PC-9 (cell line): ENCODE measurements at places on chromosomes 2 and 18. TPM values are rescaled to one million over a fixed set of nuclear protein-coding genes. Genes with fewer than 3 reads are reported as not detected.
A peak's percentile ranks its signal among the peaks of the same experiment; 100 is the strongest.

Gene CDKL4
- not detected in 2 replicates for total RNA-seq

Gene CTDP1
- 16.0 and 18.6 TPM in 2 replicates for total RNA-seq

Gene FSIP2
- total RNA-seq: 0.22 and 0.63 TPM in 2 replicates

Gene CNTNAP5
- not detected in 2 replicates for total RNA-seq

DNA sequence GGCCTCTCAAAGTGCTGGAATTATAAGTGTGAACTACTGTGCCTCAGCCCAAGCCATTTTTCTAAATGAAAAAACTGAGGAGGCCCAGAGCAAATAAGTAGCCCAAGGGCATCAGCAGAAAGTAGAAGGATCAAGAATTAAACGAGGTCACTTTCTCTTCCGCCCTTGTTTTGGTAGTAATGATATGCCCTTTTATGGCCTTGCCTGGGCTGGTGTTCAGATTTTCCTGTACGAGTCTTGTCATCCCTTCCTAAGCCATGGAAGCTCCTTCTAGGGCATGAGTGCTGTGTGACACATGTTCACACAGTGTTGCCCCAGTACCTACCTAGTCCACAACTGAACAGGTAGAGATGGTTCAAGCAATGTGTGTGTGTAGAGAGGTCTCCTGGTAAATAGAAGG is 6.6 kb downstream of the HPCAL1 start:
- no peaks in the 10 kb centered on the region for H3K27me3 ChIP-seq
- no peak overlapping the region for H3K4me3 ChIP-seq
- H3K4me1 ChIP-seq: peaks cover 31% of the 10 kb centered on the region
- H3K36me3 ChIP-seq: 0 out of 2 replicates have a peak, but pooled peaks cover 21% of the 10 kb centered on the region
- H3K27ac ChIP-seq: no peak overlapping the region
- no peak for DNase-seq

DNA sequence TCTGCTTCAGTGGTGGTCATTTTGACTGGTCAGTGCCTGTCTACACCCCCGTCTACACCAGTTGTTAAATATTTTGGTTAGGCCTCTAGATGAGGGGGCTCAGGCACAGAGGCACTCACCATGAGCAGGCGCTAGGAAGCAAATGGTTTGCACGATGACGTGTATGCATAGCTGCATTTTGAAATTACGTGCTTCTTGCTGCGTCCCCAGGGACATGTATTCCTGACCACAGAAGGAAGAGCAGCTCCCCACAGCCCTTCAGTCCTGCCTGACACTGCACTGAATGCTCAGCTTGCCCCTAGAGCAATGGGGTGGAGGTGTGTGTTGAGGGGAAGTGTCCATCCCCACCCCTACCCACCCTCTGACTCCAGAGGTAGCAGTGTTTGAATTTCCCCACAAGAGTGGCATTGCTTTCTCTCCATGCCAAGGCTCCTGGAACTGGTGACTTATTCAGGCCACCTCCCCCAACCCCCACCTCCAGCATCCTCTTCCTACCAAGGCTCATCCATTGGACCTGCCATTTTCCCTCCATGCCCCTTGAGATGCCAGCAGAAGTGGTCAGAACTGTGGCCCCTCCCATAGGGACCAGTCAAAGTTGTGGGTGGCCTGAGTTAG is 11.4 kb upstream of the ZAP70 start:
- no peaks in the 10 kb centered on the region for H3K36me3 ChIP-seq
- DNase-seq: no peak
- H3K27me3 ChIP-seq: 0 out of 2 replicates have a peak, but pooled peaks cover 5% of the 10 kb centered on the region
- no peak overlapping the region for H3K4me3 ChIP-seq

DNA sequence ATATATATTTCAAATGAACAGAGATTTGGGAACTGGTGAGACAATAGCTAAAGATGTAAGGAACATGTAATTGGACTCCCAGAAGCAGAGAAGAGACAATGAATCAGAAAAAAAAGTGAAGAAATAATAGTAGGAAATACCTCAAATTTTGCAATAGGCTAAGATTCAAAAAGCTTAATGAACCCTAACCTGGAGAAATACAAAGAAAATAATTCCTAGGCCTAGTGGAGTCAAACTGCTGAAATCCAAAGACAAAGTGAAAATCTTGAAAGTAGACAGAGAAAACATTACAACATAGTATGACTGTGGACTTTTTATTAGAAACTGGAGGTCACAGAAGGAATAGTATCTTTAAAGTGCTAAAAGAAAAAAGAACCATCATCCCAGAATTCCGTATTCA is 76.7 kb downstream of the LAMA3 start:
- H3K36me3 ChIP-seq: no peaks in the 10 kb centered on the region
- no peak overlapping the region for H3K27ac ChIP-seq
- H3K27me3 ChIP-seq: no peaks in the 10 kb centered on the region
- no peak overlapping the region for H3K4me3 ChIP-seq
- no peaks in the 10 kb centered on the region for H3K4me1 ChIP-seq
- DNase-seq: no peak

- H3K27ac ChIP-seq: no peak overlapping the region
- no peak for DNase-seq
- peaks cover 16% of the 10 kb centered on the region; the same call in 1 of the 2 replicates for H3K27me3 ChIP-seq
- H3K4me1 ChIP-seq: no peaks in the 10 kb centered on the region
- no peaks in the 10 kb centered on the region for H3K36me3 ChIP-seq
Observed at GRCh38 chr2:222134654-222135053, 164.1 kb downstream of the PAX3 start.

DNA sequence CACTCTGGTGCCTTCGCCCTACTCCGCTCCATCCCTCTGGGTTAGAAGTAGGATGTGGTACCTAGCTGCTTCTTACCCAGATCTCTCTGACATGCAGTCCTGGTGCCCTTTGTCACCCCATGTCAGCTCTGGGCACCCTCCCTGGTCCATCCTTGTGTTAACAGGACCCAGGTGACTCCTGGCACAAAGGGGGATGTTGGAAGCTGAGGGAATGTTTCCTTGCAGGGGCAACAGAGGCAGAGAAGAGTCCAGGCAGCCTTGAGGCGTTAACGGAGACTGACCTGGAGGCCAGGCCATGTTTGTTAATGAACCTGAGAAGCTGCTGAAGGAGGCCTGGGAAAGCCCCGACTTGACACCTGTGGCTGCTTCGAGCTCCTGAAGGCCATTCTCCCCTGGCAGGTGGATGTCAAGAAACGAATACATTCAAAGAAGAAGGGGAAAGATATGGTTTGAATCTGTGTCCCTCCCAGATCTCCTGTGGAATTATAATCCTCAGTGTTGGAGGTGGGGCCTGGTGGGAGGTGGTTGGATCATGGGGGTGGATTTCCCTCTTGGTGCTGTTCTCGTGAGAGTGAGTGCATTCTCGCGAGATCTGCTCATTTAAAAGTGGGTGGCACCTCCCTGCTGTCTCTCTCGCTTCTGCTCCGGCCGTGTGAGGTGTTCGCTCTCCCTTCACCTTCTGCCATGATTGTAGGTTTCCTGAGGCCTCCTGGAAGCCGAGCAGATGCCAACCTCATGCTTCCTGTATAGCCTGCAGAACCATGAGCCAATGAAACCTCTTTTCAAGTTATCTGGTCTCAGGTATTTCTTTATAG is 31.4 kb downstream of the NPPC start:
- H3K27ac ChIP-seq: no peak overlapping the region
- no peaks in the 10 kb centered on the region for H3K27me3 ChIP-seq
- no peaks in the 10 kb centered on the region for H3K36me3 ChIP-seq
- H3K4me3 ChIP-seq: no peak overlapping the region
- DNase-seq: no peak
- no peaks in the 10 kb centered on the region for H3K4me1 ChIP-seq

DNA sequence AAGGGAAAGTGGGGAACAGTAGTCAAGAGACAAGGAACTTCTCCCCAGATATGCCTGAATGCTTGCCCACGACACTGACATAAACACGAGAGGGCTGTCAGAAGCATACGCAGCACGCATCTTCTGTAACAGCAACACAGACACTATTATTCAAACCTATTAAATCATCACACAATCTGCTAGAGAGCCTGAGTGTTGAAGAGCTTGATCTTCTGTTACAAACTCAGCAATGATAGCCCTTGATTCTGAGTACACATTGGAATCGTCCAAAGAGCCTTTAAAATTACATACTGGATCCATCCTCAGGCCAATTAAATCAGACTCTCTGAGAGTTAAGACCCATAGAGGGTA is 111.6 kb downstream of the ZNF521 start:
- no peak overlapping the region for H3K4me3 ChIP-seq
- H3K36me3 ChIP-seq: no peaks in the 10 kb centered on the region
- no peaks in the 10 kb centered on the region for H3K4me1 ChIP-seq
- no peaks in the 10 kb centered on the region for H3K27me3 ChIP-seq
- no peak overlapping the region for H3K27ac ChIP-seq

DNA sequence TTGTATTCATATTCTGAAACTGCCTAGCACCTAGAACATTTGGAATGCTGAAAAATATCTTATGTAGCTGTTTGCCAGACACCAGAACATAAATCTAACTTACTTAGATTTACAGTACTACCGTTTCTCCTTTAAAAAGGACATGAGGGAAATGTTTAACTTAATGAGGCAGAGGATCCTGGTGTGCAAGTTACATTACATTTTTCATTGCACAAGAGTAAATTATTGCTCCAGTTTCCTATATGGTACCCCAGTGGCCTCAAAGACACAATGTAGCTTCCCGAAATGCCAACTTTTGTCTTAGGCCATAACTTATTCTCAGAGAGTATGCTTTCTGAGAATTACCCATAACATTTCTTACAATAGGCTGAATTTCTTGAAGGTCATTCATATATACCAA is 105.5 kb upstream of the DTNA start:
- H3K4me3 ChIP-seq: no peak overlapping the region
- H3K4me1 ChIP-seq: no peaks in the 10 kb centered on the region
- no peak for DNase-seq

DNA sequence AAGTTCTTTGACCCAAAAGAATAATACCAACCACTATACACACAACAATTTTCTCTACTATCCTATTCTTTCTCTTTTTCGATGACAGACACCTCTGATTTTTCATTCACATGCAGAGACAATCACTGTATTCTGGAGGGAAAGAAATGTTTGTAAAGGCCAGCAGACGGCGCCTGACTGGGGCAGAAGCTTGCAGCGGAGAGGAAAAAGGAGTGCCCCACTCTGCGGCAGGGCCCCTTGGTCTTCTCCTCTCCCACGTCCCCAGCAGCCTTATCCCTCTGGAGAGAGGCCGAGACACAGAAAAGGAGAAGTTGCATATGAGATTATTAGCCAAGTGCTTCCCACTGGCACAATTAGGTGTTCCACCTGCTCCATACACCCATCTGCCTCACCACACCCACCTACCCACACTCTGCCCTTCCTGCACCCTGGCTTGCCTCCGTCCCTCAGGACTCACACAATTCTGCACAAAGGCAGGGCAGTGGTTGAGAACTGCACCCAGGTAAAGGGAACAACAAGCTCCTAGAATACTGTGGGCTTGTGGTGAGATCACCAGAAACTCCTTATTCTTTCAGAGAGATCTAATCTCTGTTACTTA is 687.3 kb downstream of the NRXN1 start:
- peaks cover 11% of the 10 kb centered on the region; the same call in 1 of the 2 replicates for H3K27me3 ChIP-seq
- DNase-seq: no peak
- H3K4me3 ChIP-seq: no peak overlapping the region
- H3K4me1 ChIP-seq: no peaks in the 10 kb centered on the region

DNA sequence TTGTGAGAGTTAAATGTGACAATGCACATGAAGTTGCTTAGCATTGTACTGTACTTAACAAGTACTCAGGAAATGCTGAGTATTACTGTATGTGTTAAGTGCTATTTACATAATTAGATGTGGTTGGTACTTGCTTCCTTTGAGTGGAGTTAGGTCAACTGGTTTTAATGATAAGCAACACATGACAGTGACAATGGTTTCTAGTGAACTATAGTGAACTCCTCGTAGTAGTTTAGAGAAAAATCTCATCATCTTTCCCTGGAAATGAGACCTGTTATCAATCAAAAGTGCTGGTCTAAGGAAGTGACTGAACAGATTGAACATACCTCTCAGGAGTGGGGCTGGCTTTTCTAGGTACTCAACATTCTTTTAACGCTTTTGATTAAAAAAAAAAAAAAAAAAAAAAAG is 29.2 kb upstream of the ZDBF2 start:
- no peak for DNase-seq
- no peaks in the 10 kb centered on the region for H3K27me3 ChIP-seq
- H3K4me3 ChIP-seq: no peak overlapping the region
- H3K4me1 ChIP-seq: no peaks in the 10 kb centered on the region
- no peak overlapping the region for H3K27ac ChIP-seq

DNA sequence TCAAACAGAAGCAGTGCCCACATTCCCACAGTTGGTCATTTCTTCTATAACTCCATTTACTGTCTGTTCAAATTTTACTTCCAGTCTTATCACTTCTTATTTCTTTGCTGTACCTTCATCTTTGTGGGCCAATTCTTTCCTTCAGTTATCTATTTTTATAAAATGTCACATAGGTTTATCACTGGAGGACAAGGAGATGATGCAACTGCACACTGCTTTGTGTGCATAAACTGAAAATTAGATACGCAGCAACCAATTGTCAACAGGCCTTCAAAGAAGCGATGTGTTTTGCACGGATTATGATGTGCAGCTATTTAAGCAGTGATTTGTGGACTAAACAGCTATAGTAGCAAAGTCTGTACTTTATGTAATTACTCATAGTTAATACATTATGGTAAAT is 726.8 kb upstream of the GCFC2 start:
- DNase-seq: no peak
- H3K4me1 ChIP-seq: no peaks in the 10 kb centered on the region
- no peak overlapping the region for H3K27ac ChIP-seq
- H3K4me3 ChIP-seq: no peak overlapping the region

GRCh38 chr2:190820416-190820815 is 60.2 kb upstream of the GLS start:
- no peak overlapping the region for H3K4me3 ChIP-seq
- no peaks in the 10 kb centered on the region for H3K27me3 ChIP-seq
- no peak overlapping the region for H3K27ac ChIP-seq

GRCh38 chr2:202376460-202377206 is 506 bp downstream of the BMPR2 start:
- DNase-seq: peak; percentile 35
- H3K4me1 ChIP-seq: peaks cover 22% of the 10 kb centered on the region; the same call in 1 of the 2 replicates
- H3K27me3 ChIP-seq: no peaks in the 10 kb centered on the region

GRCh38 chr2:135890835-135891234 is 14.6 kb upstream of the MCM6 start:
- H3K27ac ChIP-seq: no peak overlapping the region
- H3K4me1 ChIP-seq: no peaks in the 10 kb centered on the region
- H3K36me3 ChIP-seq: no peaks in the 10 kb centered on the region
- no peaks in the 10 kb centered on the region for H3K27me3 ChIP-seq
- no peak overlapping the region for H3K4me3 ChIP-seq
- DNase-seq: no peak

DNA sequence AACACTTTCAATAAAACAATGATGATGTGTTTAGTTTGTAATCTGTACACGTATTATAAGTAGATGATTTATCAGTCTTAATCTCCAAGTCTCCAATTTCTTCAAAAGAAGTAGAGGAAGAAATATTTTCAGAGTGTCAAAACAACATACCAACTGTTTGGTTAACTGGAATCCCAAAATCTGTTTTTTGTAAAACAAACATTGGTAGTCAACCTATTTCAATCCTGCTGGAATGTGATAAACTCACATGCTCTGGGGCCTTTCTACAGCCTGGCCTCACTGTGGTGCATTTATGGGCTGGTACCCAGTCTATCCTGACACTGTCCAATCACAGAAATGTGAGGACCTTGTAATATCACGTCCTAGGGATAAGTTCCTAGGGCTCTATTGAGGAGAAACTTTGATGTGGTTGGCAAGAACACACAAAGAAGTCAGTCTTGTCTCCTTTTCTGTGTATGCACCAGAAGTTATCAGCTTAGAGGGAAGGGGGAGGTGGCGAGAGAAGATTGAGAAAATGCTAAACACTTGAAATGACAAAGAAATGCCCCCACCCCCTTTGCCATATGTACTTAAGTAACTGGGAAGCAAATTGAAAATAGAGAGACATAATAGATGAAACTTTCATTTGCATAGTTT is 47.2 kb downstream of the PRKRA start:
- H3K4me3 ChIP-seq: no peak overlapping the region
- H3K27ac ChIP-seq: no peak overlapping the region
- H3K27me3 ChIP-seq: no peaks in the 10 kb centered on the region
- no peaks in the 10 kb centered on the region for H3K36me3 ChIP-seq
- H3K4me1 ChIP-seq: no peaks in the 10 kb centered on the region
- no peak for DNase-seq
